ENCODE measurements at places on chromosomes 5 and 9.

DNA sequence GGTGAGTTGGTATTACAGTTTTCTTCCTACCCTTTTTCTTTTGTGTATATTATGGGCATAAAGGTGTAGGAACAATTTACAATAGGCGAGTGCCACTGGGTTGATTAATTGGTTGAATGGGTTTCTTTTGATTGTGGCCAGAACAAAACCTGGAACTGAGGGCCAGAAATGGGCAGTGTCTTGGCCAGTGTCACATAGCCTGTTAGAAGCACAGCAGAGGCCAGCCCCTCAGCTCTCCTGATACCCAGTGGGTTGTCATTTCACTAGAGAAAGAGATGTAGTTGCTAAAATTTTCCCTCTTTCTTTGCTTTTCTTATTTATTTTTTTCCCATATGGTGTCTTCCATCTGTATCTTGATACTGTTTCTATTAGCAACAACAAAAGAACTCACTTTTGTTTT lies 38.8 kb upstream of the SEMA6A start:
- DNase-seq = no peak

DNA sequence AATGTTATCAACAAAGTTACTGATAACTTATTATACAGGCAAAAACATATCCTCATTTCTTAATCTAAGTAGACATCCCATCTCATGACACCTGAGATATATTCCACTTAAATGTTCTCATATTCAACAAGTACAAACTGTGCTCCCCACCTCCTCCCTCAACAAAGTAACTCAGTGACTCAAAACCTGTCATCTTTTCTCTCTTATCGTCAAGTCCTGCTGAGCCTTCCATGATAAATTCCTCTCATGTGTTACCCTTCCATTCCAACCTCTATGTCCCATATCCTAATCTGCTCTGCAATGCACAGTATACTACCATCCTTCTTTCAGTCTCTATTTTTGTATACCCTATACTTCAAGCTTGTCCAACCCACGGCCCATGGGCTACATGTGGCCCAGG lies 13.6 kb downstream of the RNF145 start:
- DNase-seq = no peak

GRCh38 chr9:99015890-99016289 lies 72.2 kb downstream of the COL15A1 start:
- no peak for DNase-seq

DNA sequence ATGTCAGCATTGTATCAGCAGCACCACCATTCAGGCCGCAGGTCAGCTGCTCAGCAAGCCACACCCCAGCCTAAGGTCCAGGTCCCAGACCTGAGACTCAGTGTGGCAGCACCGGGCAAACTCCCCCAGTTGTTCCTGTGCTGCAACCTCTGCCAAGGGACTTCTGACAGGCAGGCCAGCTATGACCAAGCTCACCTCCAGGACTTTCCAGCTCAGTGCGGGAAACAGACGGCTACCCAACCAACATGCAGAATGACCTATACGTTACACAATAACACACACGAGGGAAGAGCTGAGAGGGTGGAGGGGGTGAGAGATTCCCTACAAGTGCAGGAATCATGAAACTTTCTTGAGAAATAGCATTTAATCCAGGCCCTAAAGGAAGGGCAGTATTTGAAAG lies 143.7 kb downstream of the FSTL4 start:
- DNase-seq = no peak

DNA sequence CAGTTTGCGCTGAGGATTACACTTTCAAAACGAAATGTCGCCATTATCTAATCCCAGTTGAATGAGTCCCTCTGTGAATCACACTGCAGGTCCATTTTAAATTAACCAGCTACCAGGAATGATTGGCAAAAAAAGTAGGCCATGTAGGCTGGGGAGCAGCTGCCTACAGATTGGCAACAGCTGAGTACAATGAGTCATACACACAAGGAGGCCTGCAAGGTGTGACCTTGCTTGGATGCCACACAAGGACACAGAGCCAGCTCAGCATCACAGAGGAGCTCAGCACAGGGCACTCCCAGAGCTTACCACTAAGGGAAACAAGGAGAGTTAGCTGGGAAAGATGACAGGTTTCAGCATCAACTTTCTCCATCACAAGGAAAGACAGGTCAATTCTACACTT lies 12.9 kb downstream of the HAVCR1 start:
- DNase-seq = no peak

- no peak for DNase-seq
These were observed 73.7 kb downstream of the SLC38A9 start for GRCh38 chr5:55638455-55638854.

DNA sequence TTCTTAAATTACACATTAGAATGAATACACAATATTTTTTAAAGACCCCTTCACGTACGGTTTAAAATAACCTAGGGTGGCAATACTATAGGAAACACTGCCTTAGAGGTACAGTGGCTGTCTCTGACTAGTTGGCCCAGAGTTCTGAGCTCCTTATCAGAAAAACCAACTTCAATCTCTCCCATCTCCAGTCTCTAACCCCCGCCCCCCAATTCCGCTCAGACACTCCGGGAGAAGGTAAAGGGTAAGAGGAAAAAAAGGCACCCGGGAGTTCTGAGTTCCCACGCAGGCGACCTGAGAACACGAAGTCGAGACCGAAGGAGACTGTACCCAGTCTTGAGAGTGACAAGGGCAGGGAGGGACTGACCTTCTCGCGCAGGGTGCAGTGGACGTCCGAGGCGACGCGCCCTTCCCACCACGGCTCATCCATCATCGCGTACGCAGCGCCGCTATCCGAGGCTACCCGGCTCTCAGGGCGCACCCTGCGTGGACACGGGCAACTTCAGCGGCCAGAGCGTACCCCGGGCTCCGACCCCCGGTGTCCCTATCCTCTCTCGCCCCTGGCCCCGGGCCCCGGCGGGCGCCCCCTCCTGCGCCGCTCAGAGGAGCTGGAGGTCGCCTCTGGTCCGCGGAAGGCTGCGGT lies 752 bp downstream of the CCNJL start:
- no peak for DNase-seq

DNA sequence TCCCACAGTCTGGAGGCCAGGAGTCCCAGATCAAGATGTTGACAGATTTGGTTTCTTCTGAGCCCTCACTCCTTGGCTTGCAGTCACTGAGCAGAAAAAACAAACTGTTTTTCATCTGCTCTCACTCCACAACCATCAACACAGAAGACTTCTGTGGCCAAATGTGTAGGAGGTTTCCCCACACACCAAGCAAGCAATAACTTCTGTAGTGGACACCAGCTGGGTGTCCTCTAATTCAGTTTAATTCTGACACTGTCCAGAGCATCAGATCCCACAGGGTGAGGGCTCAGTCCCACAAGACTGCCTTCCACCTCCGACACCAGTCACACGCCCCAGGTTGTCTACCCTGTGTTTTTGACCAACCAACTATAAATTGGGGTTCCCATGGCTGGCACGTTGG lies 209.9 kb downstream of the AOPEP start:
- no peak for DNase-seq

DNA sequence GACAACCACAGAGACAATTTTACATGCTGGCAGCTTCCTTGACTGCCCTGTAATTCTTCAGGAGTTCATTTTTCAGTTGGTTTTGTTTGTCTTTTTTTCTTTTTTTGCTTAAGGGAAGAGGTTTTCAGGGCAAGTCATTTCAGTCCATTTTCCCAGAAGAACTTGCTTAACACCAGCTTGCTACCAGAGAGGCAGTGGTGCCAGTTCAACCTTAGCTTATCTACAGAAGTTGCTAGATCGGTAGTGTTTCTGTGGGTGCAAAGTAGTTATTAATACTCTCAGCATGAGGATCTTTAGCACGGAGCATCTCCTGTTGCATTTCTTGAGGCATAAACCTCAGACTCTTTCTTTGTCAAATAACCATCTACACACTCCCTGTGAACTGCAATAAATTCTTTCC lies 1.1 kb downstream of the SPEF2 start:
- DNase-seq = no peak

- no peak for DNase-seq
These were observed 21.1 kb downstream of the EXOSC2 start for GRCh38 chr9:130714586-130715110.

DNA sequence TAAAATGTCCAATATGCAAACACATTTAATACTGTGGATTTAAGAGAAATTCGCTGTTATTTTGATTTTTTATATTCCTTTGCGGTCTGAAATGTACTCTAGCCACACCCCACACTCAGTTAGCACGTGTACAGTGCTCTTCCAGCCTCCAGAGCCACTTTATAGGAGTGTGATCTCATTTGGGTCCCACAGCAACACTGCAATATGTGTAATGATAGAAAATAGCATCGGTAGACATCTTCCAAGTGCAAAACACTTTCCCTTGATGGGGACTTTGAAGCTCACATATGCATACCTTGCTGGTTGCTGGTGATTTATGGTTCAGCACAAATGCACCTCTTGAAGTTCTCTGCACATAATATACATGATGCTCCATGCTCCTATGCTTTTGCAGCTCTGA lies 148.3 kb downstream of the GAS1 start:
- no peak for DNase-seq

Measured in fibroblast of skin of right biceps (primary cell).